ENCODE measurements at places on chromosomes 16 and 17.

DNA sequence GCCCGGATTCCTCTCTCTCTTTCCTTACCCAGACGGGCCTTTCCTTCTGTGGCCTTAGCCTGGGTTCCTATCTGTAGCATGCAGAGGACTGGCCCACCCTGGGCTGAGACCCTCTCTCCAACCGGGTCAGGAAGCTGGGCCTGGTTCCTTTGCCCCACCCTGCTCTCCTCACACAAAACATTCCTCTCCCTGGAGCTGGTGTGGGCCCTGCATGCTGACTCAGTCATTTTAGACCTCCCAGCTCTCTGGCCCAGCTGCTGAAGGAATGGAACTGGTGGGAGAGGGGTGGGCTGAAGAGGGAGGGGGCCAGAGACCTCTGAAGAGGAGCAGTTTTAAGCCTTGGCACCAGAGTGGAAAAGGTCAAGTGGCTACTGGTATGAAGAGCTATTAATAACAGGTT is 957 bp downstream of the MYL4 start:
- DNase-seq = no peak

- DNase-seq = no peak
These were observed 932 bp downstream of the ZNF267 start for GRCh38 chr16:31874366-31875111.

- DNase-seq = no peak
These were observed 7.5 kb downstream of the COTL1 start for GRCh38 chr16:84610376-84610775.

- no peak for DNase-seq
These were observed 110.4 kb downstream of the MSI2 start for GRCh38 chr17:57366558-57367351.

- no peak for DNase-seq
These were observed 15.6 kb downstream of the MOSMO start for GRCh38 chr16:22023505-22023904.

- DNase-seq = no peak
These were observed 5.7 kb downstream of the FAM20A start for GRCh38 chr17:68595496-68595895.

DNA sequence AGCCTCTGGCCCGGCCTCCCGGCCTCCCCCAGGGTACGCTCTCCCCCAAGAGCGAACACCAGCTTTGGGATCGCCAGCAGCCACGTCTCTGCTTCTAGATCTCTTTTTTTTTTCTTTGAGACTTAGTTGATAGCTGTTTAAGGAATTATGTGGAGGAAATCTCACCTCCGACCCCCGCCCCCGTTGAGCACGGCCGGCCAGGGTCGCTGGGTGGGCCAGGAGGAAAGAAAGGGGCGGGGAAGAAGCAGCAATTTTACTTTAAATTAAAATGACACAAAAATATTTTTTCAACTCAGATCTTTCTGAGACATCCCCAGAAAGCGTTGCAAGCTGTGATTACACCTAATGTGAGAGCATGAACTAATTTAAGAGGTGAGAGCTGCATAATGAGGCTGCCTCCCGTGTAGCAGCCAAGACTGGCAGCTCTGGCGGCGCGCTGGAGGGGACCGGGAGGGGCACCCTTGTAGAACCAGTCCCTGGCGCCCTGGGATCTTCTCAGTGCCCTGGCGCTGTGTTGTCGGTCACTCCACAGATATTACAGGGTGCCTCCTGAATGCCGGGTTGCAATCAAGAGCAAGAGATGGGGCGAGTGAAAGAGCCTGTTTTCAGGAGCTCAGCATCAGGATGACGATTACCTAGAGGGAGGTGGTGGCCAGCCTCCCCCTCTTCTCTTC is 1.9 kb upstream of the CBLN1 start:
- no peak for DNase-seq

GRCh38 chr17:72691586-72691985 is 400.9 kb downstream of the SLC39A11 start:
- DNase-seq = no peak

GRCh38 chr16:1923299-1924034 is 5.3 kb upstream of the HS3ST6 start:
- DNase-seq = no peak

DNA sequence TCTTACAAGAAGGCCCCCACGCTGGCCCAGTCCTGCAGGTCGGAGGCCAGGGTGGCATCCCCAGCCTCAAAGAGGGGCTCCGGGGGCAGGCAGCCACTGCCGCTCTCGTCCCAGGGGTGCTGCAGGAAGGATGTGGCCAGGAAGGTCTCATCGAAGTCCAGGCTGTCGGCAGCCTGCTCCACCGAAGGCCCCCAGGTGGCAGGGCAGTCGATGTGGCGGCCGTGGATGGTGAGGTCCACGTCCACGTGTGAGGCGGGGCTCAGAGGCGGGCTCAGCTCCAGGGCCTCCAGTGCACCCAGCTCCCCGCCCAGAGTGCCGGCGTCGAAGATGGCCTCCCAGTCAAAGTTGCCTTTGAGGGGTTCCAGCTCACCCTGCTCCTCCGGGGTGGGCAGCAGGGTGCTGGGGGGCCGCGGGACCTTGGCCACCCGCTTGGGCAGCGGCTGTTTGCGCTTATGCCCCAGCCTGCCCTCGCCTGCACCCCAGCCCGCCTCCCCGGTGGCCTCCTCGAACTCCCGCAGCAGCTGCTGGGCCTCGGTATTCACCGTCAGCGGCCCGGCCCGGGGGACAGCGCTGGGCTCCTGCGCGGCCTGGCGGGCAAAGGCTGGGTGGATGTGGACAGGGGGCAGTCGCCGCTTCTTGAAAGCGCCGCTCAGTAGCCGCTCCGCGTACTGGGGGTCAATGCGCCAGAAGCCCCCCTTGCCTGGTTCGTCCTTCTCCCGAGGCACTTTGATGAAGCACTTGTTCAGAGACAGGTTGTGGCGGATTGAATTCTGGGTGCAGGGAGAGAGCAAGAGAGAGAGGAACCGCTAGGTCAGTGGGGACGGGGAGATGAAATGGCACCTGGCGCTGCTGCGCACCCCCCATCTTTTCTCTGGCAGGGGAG is 3.5 kb downstream of the FOXJ1 start:
- no peak for DNase-seq

Measured in activated naive CD4-positive, alpha-beta T cell (primary cell).